B cell (primary cell): ENCODE measurements at places on chromosomes 7 and 10. TPM values are rescaled to one million over a fixed set of nuclear protein-coding genes. Genes with fewer than 3 reads are reported as not detected.

The CDNF gene
- total RNA-seq: 1.4 and 1.6 TPM in 2 replicates

The TACC2 gene
- not detected in 2 replicates for total RNA-seq

The C10orf62 gene
- not detected in 2 replicates for total RNA-seq

The NPFFR1 gene
- total RNA-seq: not detected in 2 replicates

The ZNF365 gene
- total RNA-seq: 0.17 and 0.34 TPM in 2 replicates

The FKBP9 gene
- 0.39 and 0.52 TPM in 2 replicates for total RNA-seq

The SNX10 gene
- total RNA-seq: 26.5 and 33.6 TPM in 2 replicates

The CD36 gene
- total RNA-seq: 0.37 and 1.3 TPM in 2 replicates

- H3K4me3 ChIP-seq: no peak overlapping the region
- no peaks in the 10 kb centered on the region for H3K27me3 ChIP-seq
- peak overlapping the region; percentile 2 for H3K27ac ChIP-seq
- peaks cover 59% of the 10 kb centered on the region for H3K4me1 ChIP-seq
- no peak for DNase-seq
Measured at GRCh38 chr10:96276831-96277230, 5.5 kb upstream of the BLNK start.

DNA sequence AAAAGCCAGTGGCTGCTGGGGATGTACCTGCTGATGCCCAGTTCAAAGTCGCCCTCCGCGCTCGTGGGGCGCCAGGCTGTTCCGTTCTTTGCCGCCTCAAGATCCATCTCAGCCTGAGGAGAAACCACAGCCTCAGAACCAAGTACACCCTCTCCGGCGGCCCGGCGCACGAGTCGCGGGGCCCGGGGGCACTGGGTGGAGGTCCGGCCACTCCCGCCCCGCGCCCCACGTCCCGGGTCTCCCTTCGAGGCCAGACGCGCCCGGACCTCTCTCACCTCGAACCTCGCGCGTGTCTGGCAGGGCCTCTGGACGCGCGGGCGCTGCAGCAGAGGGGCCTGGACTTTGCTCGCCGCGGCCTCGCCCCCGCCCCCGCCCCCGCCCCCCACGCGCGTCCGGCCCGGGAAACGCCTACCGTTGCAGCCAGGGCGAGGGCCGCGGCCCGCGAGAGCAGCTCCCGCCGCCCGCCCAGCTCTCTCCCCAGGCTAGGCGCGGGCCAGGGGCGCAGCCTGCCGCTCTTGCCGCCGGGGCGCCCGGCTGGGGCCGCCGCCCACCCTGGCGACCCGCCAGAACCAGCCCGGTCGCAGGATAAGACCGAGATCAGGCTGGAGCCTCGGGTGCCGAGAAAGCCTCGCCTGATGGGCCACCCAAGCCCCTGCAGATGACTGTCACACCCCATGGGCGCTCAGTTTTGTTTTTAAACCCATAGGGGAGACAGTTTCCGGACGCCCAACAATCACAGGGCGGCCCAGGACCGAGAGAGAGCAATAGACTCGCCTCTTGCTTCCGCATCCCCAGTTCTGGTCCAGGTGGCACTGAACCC is at the start of gene ABCB4:
Gene ABCB4, minus strand, starts transcription at position 322 of the 820 bp plus-strand sequence. Its CDS starts 215 bp downstream, at position 107.
- H3K4me3 ChIP-seq: peak within 1 kb of the TSS; percentile 54
- H3K36me3 ChIP-seq: peaks cover 6% of the 10 kb centered on the region
- no peaks in the 10 kb centered on the region for H3K27me3 ChIP-seq
- DNase-seq: peak; percentile 68
- H3K4me1 ChIP-seq: peaks cover 29% of the 10 kb centered on the region
- peak within 1 kb of the TSS; percentile 87 for H3K27ac ChIP-seq

DNA sequence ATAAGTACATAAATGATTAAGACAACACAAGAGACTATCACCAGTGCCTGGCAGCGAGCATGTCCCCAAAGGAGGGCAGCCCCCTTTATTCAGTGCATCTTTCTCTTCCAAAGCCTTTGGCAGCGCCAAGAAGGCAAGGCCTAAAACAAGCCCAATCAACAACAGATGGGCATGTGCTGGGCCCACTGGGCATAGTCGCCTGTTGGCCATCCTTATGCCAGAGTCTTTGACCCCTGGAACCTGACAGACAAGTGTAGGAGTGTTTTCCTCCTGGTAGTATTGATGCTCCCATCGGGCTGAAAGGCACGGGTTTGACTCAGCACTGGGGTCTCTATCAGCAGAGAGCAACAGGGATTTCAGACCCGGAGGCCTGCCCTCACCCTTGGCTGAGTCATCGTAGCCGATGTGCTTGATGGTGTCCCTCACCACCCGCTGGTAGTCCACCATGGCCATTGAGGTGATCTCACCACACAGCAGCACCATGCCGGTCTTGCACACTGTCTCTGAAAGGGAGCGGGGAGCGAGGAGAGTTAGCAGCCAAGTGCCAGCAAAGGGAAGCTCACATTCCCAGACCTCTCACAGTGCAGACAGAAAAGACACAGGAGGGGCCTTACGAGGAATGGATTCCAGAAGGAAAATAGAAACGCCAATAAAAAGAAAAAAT is 5.8 kb downstream of the MAT1A start:
- H3K27me3 ChIP-seq: no peaks in the 10 kb centered on the region
- H3K4me1 ChIP-seq: no peaks in the 10 kb centered on the region
- no peak overlapping the region for H3K4me3 ChIP-seq
- no peak overlapping the region for H3K27ac ChIP-seq
- DNase-seq: no peak

DNA sequence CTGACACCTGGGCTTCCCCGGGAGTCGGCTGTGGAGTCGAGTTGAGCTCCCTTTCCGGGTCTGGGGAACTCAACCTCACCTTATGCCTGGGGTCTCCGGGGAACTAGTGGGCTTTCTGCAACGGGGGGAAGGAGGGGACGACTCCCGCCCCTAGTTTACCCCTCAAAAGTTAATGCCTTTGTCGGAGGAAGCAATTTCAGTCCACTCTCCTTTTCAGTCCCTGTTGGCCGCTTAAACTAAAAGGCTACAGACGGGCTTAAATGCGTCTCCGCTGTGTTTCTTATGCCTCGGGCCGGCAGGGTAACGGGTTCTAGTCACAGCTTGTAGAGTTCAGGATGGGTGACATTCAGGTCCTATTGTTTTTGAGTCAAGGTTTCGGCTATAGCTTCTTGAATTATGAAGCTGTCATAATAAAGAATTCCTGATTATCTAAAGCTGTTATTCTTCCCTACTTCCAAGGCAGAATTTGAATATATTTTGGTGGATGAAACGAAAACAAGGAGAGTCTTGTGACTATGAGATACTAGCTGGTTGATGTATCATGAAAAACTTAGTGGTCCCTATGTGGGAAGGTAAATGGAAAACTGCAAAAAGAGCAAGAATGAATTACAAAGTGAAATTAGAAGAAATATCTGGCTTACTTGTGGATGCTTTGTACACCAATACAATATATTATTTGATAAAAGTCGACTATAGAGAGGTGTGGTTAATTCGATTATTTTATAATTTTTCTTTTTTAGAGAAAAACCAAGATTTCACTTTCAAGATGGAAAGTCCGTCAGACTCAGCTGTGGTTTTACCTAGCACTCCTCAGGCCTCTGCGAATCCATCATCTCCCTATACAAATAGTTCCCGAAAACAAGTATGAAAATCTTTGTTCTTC is 495 bp downstream of the SFR1 start:
- H3K27ac ChIP-seq: peak overlapping the region; percentile 87
- no peak for DNase-seq
- no peaks in the 10 kb centered on the region for H3K27me3 ChIP-seq
- peaks cover 13% of the 10 kb centered on the region for H3K4me1 ChIP-seq
- peak overlapping the region; percentile 73 for H3K4me3 ChIP-seq

- no peaks in the 10 kb centered on the region for H3K27me3 ChIP-seq
- H3K36me3 ChIP-seq: no peaks in the 10 kb centered on the region
- H3K4me3 ChIP-seq: no peak overlapping the region
- no peak for DNase-seq
- no peaks in the 10 kb centered on the region for H3K4me1 ChIP-seq
Measured at GRCh38 chr7:154672659-154673415, 330.1 kb downstream of the PAXIP1 start.

DNA sequence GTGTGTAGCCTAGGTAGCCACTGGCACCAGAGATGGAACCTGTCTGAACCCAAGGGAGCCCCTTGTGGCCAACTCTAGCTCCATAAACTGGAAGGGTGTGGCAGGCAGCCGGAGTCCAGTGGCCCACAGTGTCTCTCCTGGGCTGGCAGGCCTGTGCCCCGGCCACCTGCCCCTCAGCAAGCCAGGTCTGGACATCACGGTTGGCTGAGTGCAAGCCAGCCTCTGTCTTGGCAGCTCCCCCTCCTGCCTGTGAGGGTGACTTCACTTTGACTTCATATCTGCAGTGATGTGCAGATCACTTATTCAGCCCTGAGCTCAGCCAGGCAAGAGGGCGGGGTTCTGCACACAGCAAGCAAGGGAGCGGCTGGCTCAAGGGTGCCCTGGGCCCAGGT is 1.3 kb upstream of the RET start:
- H3K4me1 ChIP-seq: peaks cover 7% of the 10 kb centered on the region
- H3K27me3 ChIP-seq: no peaks in the 10 kb centered on the region
- H3K27ac ChIP-seq: no peak overlapping the region
- H3K4me3 ChIP-seq: no peak overlapping the region

DNA sequence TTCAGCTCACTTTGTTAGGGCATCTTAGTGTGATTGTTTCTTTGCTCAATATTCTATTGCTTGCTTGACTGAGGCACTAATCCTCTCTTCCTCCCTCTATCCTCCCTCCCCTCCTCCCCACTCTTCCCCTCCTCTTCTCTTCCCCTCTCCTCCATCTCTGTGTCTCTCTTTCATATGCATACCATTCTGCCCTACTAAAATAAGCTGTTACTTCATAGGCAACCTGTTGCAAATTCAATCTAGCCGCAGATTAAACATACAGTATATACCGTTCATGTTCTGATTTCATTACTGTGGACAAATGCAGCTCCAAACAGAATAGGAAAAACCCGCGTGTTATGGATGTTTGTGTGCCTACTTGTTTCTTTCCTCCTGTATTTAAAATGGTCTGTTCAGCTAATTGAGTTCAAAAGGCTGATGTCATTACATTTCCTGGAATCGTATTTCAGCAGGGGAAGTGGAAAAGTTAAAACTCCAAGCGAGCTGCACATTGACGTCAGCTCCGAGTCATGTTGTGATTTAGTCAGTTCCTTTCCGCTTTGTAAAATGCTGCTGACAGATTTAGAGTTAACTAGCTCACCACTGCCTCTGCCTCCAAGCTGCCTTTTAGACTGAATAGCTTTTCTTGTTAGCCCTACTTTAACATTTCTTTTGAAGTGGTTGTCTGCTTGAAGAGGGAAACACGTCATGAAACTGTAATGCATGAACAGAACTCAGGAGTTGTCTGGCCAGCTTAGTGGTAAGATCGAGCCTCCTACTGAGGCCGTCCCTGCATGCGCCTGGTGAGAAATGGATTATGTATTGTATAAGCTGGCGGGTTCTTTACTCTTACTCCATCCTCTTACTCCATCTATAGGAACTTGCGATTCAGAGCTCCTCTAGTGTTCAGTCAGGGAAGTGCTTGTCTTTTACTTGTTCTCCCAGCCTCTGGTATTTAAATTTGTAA is 69.0 kb downstream of the CREM start:
- peak; percentile 96 for DNase-seq
- no peaks in the 10 kb centered on the region for H3K36me3 ChIP-seq
- no peaks in the 10 kb centered on the region for H3K27me3 ChIP-seq
- peak overlapping the region; percentile 98 for H3K27ac ChIP-seq
- peak overlapping the region; percentile 57 for H3K4me3 ChIP-seq
- H3K4me1 ChIP-seq: peaks cover 7% of the 10 kb centered on the region

DNA sequence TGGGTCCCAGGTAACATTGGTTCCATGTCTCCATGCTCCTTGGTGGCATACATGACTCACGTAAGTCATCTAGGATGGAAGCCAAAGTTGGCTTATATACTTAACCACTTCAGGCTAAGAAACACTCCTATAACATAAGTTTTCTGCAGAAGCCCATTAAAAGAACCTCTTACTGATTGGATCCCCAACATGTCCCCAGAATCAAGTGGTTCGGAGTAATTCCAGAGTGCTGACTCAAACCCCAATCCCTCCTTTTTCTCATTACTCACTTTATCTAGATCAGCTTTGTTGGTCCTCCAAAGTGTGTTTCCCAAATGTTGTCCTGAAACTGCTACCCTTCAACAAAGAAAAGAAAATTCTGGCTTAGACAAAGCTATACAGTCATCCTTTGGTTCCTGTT is 10.1 kb upstream of the ATOH7 start:
- H3K4me1 ChIP-seq: no peaks in the 10 kb centered on the region
- no peak for DNase-seq
- no peak overlapping the region for H3K27ac ChIP-seq
- no peak overlapping the region for H3K4me3 ChIP-seq

GRCh38 chr7:120992965-120993494 is 4.5 kb downstream of the CPED1 start:
- no peak overlapping the region for H3K4me3 ChIP-seq
- H3K36me3 ChIP-seq: no peaks in the 10 kb centered on the region
- no peaks in the 10 kb centered on the region for H3K27me3 ChIP-seq
- H3K27ac ChIP-seq: no peak overlapping the region
- no peak for DNase-seq

DNA sequence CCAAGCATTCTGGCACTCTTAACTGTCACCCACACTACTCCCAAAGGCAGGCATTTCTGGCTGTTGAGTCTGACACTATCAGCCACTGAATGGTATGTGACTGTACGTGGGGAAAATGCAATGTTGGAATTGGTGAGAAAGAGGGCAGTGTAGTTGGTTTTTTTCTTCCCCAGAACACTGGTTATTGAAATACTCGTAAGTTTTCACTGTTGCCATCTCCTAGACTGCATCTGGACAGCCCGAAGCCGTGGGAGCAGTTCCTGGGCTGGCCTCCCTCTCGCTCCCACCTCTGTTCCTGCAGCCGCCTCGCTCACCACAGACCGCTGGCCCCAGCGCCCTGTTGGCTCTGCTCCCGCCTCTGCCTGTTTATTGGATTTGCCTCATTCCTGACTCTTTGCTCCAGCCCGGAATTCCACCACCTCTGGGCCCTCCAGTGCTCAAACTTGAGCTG is 5.7 kb downstream of the PLCE1 start:
- no peak overlapping the region for H3K27ac ChIP-seq
- H3K36me3 ChIP-seq: no peaks in the 10 kb centered on the region
- H3K4me3 ChIP-seq: no peak overlapping the region
- no peak for DNase-seq
- peaks cover 11% of the 10 kb centered on the region for H3K27me3 ChIP-seq

DNA sequence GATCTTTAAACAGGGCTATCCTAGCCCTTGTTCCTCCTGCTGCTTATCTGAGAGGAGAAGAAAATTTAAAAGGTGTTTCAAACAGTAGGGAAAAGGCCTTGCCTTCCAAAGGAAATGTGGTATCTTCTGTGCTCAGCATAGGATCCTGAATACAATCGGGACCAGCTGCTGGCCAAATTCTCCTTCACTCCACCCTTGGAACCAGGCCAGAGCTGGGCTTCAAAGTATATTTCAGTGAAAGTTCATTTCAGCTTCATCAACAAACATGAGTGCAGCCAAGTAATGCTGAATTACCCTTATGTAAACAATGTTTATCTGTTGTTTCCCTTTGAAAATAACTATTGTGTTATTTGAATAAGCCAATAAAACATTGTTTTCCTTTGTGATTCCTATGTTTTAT is 146.5 kb upstream of the MEOX2 start:
- H3K27ac ChIP-seq: no peak overlapping the region
- DNase-seq: no peak
- no peaks in the 10 kb centered on the region for H3K27me3 ChIP-seq
- H3K4me3 ChIP-seq: no peak overlapping the region
- no peaks in the 10 kb centered on the region for H3K4me1 ChIP-seq
- H3K36me3 ChIP-seq: no peaks in the 10 kb centered on the region
